Sigmoid colon (tissue), 7 donors: ENCODE measurements at places on chromosomes 6 and 20.
A peak's percentile ranks its signal among the peaks of the same experiment; 100 is the strongest.

GRCh38 chr6:159759645-159760044 lies 2.2 kb upstream of the ACAT2 start:
- DNase-seq: no peak

DNA sequence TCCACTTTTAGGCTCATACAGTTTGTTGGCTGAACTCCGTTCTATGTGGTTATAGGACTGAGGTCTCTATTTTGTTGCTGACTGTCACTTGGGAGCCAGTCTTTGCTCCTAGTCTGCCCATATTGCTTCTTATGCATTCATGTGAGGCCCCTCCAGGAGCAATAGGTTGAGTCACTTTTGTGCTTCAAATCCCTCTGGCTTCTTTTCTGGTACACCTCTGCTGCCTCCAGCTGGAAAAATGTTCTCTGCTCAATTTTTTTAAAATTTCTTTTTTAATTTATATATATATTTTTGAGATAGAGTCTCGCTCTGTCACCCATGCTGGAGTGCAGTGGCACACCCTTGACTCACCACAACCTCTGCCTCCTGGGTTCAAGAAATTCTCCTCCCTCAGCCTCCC lies 42.7 kb upstream of the NOX3 start:
- no peak for DNase-seq

GRCh38 chr20:11214256-11214840 lies 540.5 kb upstream of the JAG1 start:
- no peak for DNase-seq

DNA sequence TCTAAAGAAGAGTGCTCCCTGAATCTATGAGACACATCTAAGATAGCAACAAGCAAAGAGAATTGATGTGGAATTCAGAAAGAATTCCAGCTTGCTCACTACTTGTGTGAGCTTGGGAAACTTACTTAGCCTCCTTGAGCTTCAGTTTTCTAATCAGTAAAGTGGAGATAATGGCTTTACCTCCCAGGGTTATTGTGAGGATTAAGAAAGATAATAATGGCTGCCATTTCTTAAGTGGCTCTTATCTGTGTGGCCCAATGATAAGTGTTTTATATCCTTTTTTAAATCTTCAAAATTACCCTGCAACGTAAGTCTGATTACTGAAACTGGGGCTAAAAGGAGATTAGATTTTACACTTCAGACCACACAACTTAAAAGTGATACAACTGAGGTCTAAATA lies 418.5 kb downstream of the LMBRD1 start:
- no peak for DNase-seq

- DNase-seq: no peak
Observed at GRCh38 chr6:25340431-25341202, 61.4 kb downstream of the CARMIL1 start.

DNA sequence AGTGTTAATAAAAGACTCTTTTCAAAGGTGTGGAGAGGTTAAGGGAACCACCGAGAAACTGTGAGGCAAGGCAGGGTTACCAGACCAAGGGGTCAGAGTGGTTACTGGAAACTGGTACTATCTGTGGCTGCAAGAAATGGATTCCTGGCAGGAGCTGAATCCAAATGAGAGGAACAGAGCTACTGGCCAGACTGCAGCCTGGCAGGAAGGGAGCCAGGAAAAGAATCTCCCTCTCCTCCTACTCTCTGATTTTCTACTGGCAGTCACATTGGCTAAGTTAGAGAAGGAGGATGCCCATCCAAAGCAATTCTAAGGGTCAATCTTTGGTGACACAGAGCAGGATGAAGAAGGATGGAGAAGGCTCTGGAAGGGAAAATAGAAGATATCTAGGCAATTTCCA lies 211.5 kb downstream of the GRM1 start:
- no peak for DNase-seq

DNA sequence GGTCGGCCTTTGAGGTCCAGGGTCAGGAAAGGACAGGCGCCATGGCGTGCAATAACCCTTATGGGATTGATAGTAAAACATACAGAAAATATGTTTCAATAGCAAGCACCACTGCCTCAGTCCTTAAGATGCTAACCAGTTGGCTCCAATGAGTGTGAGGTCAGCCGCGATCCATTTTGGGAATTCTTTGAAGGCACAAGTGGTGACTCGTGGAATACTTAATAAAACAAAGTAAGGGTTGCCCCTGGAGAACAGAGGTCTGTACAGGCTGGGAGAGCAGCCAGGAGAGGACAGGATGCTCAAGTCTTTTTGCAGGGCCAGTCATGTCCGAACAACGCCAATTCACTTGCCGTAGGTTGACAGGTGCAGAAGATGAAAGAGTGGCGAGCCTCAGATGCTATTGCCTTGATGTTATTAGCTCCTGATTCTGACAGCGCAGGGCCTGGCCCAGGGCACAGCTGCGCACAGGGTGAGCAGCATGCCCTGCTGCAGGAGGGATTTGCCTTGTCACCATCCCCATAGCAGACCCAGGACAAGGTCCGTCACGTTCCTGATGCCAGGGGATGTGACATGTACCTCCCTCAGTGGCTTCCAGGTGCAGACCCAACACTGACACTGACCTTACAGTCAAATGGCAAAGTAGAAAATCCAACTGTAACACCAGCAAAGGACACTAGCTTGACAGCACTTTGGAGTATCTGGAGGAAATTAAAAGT lies 21.8 kb downstream of the SYNDIG1 start:
- peak; percentile 42 for DNase-seq

GRCh38 chr6:14193524-14193923 lies 76.0 kb downstream of the CD83 start:
- no peak for DNase-seq

DNA sequence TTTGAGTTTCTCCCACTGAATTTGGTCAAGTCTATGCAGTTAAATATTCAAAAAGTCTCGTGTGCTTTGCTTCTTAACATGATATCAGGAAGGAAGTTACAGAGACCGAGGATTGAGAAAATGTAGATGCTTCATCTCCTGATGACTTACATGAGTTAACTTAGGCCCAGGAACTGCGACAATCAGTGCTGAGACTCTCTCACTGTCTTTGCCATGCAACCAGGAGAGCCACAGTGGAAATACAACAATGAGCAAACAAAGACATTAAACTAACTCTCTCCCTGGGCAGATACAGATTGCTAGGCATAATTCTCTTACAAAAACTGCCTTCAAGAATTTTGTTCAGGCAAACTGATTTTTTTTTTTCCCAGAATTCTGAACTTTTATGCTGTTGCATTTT lies 440.6 kb upstream of the EPHA7 start:
- no peak for DNase-seq

DNA sequence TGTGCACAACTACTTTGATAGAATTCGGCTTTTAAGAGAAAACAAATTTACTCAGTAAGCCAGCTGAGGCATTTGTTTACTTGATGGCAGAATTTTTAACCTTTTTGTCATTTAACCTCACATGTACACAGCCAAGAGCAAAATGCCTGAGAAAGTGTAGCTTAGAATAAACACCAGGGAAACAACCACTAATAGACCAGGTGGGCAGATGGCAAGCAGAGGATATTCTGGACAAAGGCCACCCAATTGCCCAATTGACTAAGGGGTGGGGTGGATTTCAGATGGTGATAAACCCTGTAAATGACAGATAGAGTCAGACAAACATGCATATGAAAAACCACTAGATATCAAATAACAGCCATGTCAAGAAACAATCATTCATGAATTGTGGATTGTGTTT lies 190.7 kb upstream of the FBXL4 start:
- DNase-seq: no peak

DNA sequence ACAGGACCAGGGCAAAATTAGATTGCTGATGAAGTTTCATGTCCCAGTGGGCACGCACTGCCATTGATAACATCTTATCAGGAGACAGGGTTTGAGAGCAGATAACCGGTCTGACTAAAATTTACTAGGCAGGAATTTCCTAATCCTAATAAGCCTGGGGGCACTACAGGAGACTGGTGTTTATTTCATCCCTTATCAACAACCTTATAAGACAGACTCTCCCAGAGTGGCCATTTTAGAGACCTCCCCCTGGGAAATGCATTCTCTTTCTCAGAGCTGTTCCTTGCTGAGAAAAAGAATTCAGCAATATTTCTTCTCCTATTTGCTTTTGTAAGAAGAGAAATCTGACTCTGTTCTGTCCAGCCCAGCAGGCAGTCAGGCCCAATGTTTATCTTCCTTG lies 423.4 kb upstream of the IMPG1 start:
- DNase-seq: no peak

GRCh38 chr6:42225029-42225339 lies 7.3 kb upstream of the MRPS10 start:
- no peak for DNase-seq

DNA sequence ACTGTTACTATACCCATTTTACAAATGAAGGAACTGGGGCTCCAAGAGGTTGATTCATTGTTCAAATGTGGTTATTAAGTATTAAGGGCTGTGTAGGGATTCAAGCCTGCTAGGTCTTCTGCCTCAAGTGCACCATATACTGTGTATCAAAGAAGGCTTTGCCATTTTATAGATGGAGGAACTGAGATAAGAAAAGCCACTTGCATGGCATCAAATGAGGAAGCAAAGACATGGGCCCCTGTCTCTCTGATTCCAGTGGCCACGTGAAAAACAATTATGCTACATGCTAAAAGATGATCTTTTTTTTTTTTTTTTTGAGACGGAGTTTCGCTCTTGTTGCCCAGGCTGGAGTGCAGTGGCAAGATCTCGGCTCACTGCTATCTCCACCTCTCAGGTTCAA lies 67.0 kb downstream of the TMEM200A start:
- DNase-seq: no peak

DNA sequence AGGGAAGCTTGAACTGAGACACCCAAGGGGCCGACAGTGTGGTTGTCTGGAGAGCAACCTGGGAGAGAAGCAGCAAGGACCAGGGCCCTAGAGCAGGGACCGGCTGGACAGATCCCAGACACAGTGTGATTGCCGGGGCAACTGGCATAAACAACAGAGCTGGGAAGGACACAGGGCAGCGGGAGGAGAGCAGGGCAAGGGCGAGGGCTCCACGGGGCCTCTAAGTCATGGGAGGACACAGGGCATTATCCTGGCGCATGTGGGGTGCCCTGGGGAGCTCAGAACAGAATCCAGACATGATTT lies 31.1 kb upstream of the CCR6 start:
- DNase-seq: no peak

GRCh38 chr6:10556589-10556988 lies 35.4 kb downstream of the GCNT2 start:
- no peak for DNase-seq

DNA sequence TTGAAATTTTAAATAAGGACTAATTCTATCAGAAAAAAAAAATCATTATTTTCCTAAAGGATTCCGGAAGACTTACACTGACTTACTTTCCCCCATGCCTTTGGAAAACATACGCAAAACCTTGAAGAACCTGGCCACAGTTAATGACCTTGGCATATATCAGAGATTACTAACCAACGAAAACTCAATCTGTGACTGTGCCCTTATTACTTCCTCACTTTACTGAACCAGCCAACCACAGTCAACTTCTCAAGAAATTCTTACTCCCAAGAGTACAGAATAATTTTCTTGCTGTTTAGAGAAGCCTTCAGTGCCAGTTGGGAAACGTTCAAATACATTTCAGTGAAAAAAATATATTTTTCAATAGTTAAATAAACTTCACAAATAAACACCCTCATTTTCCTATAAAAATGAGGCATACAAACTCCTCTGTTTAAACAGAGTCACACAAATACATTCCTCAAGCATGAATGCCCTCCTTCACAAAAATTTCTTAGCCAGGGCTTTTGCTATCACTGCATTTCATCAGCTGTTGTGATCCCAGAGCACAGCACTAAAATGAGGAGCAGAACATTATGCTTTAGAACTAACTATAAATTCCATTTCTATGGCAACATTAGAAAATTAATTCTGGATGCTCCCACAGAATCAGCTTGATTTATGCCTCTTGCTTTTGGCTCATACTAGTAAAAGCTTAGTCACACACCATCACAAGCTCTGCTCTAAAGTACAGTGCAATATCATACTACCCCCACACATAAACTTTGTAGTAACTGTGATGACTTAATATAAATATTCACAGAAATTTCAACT lies 117.6 kb downstream of the DST start:
- DNase-seq: no peak

- DNase-seq: no peak
Observed at GRCh38 chr6:131015630-131016263, 47.3 kb downstream of the EPB41L2 start.

DNA sequence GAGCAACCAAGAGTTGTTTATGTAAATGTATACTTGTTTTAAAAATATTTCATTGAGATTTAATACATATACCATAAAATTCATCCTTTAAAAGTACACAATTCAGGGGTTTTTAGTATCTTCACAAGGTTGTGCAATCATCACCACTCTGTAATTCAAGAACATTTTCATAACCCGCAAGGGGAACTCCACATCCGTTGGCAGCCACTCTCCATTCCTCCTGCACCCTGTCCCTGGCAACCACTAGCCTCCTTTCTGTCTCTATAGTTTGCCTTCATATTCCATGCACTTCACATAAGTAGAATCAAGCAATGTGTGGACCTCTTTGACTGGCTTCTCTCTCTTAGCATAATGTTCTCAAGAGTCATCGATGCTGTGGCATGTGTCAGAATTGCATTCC lies 104.2 kb upstream of the PDE10A start:
- no peak for DNase-seq

- no peak for DNase-seq
Observed at GRCh38 chr6:140316966-140317365, 942.5 kb upstream of the CITED2 start.

DNA sequence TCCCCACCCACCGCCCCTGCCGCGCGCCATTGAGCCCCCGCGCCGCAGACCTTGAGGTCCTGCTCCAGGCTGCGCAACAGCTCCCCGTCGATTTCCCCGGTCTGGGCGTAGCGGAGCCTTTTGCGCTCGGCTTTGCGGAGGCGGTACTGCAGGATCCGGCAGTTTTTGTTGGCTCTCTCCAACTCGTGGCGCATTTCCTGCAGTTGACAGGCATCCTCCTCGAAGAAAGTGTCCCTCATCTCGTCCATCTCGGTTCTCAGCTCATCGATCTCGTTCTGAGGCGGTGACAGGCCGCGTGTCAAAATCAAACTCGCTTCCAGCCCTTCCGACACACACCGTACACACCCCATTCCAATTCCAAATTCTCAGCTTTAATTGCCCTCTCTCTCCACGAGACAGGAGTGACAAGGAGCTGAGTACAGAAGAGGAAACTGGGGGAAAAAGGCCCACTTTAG lies 4.3 kb downstream of the MTCL3 start:
- no peak for DNase-seq

DNA sequence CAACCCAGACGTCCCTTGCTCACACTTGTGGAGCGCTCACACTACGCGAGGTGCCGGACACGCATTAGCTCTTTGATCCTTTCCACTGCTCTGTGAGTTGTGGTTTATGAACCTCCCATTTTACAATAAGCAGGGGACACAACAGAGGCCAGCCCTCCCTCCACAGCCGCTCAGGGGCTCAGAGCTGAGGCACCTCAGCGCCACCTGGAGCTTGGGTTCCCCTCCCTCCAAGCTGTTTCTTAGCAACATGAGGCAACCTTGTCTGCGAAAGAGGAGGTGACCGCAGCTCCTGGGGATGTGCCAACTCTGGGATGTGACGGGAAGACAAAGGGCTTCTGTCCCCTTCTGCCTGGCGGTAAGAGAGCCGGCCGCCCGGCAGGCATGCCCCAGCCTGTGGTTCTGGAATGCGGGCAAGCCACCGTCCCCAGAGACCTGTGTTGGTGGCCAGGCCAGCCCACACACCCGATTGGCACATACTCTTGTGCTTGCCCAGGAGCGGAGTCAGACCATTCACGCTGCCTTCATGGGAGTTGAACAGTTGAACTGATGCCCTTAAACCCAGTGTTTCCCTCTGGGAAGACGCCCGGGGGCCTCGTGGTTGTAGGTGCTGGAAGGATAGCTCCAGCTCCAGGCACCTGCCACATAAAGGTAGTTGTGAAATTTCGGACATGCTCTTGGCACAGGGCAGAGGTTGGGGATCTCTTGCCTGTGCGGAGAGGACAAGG lies 44.5 kb downstream of the RBM38 start:
- peak; percentile 83 for DNase-seq
